Astrocyte of the spinal cord (primary cell): ENCODE measurements at places on chromosomes 7 and 10.

DNA sequence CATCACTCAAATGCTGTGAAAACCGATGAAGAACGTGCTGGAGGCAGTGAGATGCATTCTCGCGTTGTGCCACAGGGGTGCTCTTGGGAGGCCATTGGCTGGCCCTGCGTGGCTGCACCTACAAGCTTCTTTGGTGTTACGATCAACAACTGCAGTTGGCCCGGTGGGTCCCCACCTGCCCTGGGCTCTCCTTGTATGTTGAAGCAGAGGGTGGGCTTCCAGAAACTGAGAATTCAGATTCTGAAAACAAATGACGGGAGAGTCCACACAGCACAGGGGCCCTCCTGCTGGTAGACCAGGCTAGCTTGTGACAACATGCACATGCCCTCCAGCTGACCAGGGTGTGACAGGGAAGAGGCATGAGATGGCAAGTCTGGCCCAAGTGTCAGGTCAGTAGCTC lies 23.7 kb upstream of the DDC start:
- no peak for DNase-seq

DNA sequence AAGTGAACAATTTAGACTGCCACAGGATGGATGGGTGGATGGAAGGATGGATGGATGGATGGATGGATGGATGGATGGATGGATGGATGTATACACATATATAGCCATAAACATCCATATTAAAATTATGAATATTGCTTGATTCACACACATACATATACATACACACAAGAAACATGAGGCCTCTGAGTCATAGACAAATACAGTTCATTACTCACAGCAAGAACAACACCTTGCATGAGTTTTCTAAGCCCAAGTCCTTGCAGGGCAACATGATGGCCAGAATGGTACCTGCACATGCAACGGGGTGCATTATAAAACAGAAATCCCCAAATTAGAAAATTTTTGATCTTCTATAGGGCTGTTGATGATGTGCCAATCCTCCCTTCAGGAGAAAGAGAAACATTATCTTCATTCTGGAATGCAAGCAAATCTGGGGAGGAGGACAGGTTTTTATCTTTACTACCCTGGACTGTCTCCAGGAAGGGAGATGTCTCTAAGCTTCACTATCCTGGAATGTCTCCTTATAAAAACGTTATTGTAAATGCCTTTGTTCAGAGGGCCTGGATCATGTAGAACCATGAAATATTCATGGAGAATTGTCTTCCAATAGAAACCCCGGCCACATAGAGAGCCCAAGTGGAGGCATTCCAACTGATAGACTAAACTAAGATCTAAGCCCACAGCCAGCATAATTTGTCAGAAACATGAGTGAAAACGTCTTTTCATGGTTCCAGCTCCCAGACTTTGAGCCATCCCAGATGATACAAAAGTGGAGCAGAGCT lies 238.6 kb upstream of the LRRN3 start:
- no peak for DNase-seq

DNA sequence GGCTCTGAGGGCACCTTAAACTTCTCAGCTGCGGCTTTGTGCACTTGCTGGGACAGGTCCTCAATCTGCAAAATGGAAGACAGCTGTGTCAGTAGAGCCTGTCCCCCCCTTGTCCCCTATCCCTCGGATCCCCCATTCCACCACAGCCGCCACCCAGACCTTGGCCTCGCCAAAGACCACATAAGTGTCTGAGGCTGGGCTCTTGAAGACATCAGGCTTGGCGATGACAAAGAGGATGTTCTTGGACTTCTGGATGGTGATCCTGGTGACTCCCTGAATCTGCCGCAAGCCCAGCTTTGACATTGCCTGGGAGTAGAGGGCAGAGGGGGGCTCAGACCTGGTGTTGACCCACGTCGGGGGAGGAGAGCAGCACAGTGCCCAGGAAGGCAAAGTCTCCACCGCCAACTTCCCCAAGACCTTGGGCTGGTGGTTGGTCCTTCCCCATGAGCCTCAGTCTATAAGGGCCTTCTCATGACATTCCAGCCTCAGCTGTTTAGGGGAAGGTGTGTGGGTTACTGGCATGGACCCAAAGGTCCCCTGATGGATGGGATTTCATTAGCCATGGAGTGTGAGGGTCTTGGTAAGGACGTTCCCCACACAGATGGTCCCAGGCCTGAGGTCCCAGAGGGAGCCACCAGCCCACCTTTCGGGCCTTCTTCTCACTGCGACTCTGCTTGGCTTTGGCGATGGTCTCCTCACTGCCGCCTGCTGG lies 7.7 kb downstream of the NACAD start:
- DNase-seq = no peak

GRCh38 chr7:28115261-28115660 lies 65.3 kb downstream of the JAZF1 start:
- no peak for DNase-seq

GRCh38 chr10:5522913-5523560 lies 1.7 kb upstream of the CALML3 start:
- no peak for DNase-seq
